ENCODE measurements at places on chromosomes 12 and 14.

GRCh38 chr14:66120402-66120801, 365.8 kb upstream of the CCDC196 start:
- DNase-seq, result no peak

DNA sequence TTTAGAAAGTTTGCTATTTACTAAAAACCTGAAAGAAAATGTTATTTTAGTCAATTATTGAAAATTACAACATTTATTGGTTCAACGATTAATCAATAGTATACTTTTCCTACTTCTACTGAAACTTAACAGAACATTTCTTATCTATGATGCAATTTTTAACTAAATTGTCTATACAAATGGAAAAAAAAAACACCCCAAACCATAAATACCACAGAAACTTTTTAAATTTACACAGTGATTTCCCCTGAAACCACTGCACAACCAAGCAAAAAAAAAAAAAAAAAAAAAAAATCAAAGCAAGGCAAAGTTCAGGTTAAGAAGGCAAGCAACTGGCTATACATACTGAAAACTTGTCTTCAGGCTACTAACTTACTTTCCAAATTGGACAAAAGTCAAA, 71.9 kb upstream of the POC1B start:
- no peak for DNase-seq

GRCh38 chr12:10210225-10210624, 2.5 kb upstream of the GABARAPL1 start:
- no peak for DNase-seq

GRCh38 chr12:27012982-27013255, 1.3 kb downstream of the TM7SF3 start:
- DNase-seq, result no peak

DNA sequence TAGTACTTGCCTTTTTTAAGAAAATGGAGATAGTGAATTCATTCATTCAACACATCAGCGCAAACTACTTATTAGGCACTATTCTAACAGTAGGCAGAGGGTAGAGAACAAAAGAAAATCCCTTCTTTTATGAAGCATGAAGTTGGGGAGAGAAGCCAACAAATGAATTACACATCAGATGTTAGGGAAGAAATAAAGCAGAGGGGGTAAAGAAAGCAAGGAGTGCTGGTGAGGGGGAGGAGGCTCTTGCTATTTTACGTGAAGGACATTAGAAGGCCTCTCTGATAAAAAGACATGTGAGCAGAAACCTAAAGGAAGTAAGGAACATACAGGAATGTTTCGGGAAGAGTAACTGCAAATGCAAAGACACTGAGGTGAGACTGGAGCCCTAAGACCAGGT, 22.2 kb downstream of the TFCP2 start:
- no peak for DNase-seq

DNA sequence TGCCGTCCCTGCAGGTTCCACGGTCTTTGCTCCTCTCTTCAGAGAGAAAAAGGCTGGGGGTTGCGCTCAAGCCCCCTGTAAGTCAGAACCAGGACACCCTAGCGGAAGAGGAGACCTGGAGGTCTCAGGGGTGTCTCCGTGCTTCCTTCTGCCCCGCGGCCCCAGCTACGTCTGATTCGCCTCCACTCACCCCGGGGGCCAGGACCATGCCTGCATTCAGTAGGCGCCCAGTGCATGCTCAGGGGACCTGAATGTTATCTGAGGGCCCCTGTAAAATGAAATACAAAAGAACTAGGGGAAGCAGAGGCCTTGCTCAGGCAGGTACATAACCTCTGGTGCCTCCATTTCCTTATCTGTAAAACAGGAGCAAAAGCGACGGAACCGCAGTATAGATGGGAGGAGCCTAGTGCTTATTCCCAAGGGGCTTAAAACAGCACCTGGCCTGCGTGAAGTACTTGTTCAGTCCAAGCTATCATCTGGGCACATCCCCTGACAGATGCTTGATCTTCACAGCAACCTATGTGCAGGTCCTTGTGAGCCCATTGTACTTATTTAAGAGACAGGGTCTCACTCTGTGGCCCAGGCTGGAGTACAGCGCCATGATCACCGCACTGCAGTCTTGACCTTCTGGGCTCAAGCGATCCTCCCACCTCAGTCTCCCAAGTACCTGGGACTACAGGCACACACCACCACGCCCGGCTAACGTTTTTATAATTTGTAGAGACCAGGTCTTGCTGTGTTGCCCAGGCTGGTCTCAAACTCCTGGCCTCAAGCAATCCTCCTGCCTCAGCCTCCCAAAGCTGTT, 110.3 kb upstream of the NCOR2 start:
- no peak for DNase-seq

DNA sequence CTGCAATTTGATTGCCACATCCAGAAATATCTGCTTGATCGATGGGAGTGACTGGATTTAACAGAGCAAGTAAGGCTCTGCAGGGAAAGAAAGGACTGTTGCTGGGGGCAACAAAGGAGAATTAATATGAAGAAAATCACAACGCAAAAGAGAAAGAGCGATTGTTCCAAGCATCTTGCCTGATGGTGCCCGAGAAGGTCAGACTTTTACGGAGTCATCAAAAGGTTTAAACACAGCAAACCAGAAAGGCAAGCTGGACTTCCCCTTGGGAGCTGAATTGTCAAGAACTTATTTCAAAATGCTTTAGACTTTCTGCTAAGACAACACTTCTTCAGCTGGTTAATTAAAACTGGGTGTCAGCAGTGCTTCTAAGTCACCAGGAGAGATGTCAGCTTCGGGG, 791.5 kb downstream of the MED13L start:
- no peak for DNase-seq

GRCh38 chr12:123106640-123107359, 44.1 kb downstream of the PITPNM2 start:
- DNase-seq, result no peak

DNA sequence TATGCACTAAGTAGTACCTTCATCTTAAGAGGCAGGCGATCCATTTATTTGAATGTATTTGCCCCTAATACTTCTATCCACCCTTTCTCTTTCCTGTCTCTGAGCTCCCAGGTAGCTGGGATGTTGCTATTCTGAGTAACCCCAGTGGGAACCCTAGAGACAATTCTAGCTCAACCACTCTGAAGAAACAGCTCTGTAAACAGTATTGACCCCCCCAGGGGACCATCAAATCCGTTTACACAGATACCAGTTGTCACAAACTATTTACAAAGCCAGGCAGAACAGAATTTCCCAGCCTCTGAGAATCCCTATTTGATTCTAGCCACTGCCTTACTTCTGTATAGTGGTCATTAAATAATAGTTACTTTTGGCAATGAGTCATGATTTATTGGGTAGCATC, 64.9 kb downstream of the MIPOL1 start:
- no peak for DNase-seq

GRCh38 chr12:122726080-122726558, 4.5 kb downstream of the HCAR1 start:
- no peak for DNase-seq

DNA sequence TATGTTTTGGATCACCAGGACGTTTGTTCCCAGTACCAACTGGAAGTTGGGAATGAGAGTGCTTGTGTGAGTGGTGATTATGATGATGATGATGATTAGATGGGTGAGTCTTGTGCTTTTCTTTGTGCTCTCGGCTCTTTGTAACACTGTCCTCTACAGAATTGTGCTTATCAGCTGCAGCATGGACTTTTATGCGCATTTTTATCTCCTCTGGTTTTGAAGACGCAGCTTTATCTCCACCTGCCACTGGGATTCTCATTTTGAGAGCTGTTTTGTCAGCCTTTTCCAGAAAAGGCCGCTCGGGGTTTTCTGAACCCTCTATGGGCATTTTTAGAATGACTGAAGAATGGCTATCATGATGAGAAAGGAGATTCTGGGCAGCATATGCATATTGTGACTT, 11.5 kb upstream of the KANSL2 start:
- no peak for DNase-seq

- DNase-seq, result no peak
Observed at GRCh38 chr12:46770501-46771183, 55.2 kb downstream of the SLC38A4 start.

GRCh38 chr12:46970636-46971035, 108.8 kb upstream of the PCED1B start:
- no peak for DNase-seq

DNA sequence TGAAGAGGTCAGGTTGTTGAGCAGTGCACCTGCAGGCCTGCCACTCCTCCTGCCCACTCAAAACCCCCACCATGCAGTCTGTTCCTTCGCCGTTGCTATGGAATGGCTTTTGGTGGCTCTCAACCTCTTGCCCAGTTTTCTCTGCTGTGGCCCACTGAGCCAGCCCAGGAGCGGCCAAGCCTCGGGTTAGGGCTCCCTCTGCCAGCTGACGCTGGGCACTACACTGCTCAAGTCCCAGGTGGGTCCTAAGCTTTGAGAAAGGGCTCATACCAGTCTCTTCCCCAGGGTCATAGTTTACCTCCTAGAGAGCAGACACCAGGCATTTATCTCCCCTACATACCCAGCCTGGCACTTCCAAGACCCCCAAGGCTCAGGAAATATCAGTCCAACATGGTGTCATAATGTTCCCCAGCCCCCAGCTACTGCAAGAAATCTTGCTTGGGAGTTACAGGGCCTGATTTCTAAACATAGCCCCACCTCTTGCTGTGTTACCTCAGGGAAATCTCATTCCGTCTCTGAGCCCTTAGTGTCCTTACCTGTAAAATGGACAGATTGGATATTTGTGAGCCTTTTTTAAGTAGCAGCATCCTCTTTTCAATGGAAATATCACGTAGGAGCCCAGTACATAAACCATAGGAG, 59.4 kb downstream of the TSPAN11 start:
- no peak for DNase-seq

DNA sequence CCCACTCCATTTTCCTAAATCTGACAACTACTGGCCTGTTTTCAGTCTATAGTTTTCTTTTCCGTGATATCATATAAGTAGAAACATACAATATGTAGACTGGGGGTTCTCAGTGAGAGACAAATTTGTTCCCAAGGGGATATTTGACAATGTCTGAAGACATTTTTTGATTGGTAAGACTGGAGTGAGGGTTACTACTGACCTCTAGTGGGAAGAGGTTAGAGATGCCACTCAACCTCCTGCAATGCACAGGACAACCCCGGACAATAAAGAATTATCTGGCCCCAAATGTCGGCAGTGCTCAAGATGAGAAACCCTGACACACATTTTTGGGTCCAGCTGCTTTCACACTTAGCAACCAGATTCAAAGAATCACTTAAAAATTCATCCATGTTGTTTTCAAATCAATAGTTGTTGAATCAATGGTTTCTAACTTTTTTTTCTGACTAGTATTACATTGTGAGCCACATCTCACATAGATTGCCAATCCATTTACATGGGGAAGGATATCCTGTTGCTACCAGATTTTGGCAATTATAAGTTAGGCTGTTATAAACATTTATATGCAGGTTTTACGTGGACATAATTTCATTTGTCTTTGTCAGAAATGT, 307.1 kb downstream of the RPL10L start:
- no peak for DNase-seq

DNA sequence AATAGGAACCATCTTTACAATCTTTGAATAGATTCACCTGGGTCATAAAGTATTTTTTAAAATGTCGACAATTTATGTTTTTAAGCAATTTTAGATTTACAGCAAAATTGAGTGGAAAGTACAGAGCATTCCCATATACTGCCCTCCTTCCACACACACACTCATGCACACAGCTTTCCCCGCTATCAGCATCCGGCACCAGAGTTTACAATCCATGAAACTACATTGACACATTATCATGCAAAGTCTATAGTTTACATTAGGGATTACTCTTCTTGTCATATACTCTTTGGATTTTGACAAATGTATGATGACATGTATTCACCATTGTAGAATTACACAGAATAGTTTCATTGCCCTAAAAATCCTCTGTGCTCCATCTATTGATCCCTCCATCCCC, 9.0 kb upstream of the SYNE2 start:
- DNase-seq, result no peak

DNA sequence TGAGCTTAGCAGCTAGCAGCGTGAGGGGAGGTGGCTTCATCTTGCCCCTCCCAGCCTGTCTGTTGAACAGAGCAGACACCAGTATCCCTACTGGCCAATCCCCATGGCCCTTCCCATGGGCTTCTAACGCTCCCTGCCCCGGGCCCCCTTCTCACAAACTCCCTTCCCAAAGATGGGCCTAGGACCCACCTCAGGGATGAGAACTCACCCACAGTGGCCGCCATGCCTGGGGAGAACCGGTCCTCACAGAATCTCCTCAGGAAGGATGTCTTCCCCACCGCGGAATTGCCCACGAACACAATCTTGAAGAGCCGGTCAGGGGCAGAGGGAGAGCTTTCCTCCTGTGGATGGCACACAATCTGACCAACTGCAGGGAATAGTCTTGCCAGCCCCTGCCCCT, 119.5 kb downstream of the CRACR2A start:
- DNase-seq, result no peak

DNA sequence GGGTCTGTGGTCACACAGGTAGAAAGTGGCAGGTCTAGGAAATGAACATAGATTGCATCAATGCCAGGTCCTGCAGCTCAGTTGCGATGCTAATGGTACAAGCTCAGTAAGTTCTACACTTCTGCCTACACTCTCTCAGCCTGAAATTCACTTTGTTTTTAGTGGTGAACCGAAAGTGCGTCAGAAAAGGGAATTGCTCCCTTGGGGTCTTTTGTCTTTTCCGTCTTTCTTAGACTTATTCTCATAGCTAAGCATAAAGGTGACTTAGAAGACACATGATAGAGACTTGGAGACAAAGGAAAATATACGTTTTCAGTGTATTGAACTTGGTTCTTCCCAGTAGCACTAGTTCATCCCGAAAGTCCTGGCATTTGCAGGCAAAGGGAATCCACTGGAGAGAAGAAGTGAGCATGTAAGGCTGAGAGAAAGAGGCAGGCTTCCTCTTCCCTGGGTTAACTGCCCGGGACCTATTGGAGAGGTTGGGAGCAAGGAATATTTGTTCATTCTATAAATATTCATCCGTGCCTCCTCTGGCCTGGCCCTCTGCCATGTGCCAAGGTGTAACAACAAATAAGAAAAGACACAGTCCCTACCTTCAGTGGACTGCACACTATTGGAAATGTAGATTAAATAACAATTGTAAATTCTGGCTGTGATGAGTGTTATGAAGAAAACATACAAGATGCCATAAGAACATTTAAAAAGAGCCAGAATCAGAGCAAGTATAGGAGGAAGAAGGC, 785.8 kb downstream of the MED13L start:
- no peak for DNase-seq

DNA sequence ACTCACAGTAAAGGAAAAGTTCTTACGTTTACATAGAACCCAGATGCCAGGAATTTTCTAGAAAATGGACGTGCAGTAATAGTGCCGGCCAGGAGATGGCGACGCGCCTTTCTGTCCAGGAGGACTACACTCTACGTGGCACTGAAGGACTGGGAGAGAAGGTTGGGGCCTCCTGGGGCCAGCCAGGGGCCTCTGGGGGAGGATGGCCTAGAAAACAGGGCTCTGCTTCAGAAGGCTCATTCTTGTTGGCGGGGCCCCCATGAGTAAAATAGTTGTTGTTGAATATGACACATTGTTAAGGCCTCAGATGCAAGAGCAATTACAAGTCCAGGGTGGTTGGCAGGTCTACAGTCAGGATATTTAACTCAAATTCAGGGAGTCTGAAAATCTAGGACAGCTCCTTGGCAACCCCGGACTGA, 120.1 kb upstream of the MAX start:
- DNase-seq, result peak; percentile 35

GRCh38 chr12:130128790-130129735, 33.2 kb upstream of the FZD10 start:
- DNase-seq, result no peak
